ENCODE measurements at places on chromosomes 1 and 21.

- DNase-seq: no peak
These were observed 4.4 kb upstream of the KCNN3 start for GRCh38 chr1:154874465-154874864.

GRCh38 chr1:56331892-56332567, 247.3 kb downstream of the PLPP3 start:
- no peak for DNase-seq

DNA sequence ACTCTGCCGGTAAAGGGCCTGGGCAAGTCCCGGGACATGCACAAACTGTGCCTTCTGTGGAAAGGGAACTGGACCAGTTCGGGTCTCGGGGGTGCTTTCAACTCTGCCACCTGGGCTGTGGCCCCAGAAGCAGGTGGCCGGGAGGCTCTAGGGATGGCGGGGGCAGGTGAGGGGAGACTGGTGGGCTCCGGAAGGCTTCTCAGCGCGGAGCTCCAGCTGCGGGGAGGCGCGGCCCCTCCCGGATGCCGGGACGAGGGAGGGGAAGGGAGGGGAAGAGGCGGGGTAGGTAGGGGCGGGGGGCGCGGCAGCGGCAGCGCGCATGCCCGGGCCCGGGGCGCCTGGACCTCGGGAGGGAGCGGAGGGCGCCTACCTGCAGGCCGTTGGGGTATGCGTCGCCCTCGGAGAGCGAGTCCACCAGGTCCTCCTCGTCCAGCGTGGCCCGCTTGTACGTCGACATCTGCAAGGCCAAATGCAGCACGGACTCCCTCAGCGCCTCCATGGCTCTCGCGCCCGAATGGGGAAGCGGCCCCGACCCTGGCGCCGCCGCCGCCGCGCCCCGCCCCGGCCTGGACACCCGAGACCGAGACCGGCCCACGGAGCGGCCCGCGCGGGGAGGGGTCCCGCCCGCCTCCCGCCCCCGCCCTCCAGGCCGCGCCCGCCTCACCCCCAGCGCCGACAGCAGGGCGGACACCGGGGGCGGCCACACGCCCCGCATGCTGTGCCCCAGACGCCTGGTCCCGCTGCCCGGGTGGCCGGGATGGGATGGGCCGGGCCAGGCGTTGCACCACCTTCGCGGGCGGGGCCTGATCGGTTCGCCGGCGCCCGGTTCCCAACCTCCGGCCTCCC, at the start of gene ECE1:
Gene ECE1, minus strand, starts transcription at position 764 of the 846 bp plus-strand sequence. Its CDS starts 49 bp downstream, at position 715.
- DNase-seq: peak; percentile 32

DNA sequence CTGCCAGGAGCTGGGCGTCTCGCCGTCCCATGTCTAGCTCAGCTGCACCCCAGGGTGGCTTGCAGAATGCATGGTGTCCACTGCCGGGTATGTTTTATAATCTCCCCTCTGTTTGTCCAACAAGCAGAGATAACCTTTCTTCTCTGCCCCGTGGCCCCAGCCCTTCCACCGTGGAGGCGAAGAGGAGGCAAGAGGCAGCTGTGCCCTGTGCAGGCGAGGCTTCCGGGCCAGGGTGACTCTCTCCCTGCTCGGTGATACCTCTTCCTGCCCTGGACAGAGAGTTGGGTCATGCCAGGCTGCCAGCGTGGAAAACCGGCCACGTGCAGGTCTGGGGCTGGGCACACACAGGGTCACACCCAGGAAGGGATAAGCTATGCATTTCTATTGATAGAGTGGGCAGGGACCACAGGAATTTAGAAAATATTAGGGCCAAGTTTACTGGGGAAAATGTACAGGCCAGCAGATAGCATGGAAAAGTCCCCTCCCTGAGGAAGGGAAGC, at the start of gene TFF2:
Gene TFF2, minus strand, starts transcription at position 68 of the 500 bp plus-strand sequence. Its CDS starts 37 bp downstream, at position 31.
- DNase-seq: no peak

DNA sequence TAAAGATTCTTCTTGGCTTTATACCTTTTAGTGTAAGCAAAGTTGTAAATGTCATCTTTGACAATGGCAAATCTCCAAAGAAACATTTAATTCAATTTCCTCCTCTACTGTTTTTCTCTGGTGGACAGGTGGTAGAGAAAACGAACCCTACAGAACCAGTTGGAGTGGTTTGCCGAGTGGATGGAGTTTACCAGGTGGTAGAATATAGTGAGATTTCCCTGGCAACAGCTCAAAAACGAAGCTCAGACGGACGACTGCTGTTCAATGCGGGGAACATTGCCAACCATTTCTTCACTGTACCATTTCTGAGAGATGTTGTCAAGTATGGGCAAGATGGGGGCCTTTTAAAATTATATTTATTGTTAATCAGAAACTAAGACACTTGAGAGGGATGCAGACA, 25.8 kb downstream of the UAP1 start:
- DNase-seq: no peak

DNA sequence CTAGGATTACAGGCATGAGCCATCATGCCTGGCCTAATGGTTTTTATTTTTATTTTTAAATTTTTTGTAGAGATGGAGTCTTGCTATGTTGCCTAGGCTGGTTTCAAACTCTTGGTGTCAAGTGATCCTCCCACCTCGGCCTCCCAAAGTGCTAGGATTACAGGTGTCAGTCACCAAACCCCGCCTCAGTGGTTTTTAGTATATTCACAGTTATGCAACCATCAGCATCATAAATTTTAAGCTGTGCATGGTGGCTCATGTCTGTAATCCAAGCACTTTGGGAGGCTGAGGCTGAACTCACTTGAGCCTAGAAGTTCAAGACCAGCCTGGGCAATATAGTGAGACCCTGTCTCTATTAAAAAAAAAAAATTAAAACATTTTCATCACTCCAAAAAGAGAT, 28.6 kb downstream of the PIK3CD start:
- no peak for DNase-seq

DNA sequence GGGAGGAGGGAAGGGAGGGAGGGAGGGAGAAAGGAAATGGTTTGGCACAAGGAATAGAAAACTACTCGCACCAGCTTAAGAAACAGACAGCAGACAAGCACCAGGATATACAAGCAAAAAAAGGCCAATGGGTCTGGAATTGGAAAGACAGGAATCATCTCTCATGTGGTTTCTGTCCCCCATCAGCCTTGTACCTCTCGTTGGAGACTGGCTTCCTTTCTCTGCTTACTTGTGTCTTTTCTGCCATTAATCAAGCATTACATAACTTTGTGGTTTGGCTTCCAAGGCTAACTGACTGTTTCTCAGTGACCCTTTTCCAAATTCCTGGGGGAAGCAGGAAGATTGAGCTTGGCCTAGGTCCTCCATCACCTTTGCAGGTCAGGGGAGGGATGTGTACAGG, 11.8 kb upstream of the RALGPS2 start:
- no peak for DNase-seq

GRCh38 chr1:221801251-221801661, 59.4 kb upstream of the DUSP10 start:
- DNase-seq: no peak

DNA sequence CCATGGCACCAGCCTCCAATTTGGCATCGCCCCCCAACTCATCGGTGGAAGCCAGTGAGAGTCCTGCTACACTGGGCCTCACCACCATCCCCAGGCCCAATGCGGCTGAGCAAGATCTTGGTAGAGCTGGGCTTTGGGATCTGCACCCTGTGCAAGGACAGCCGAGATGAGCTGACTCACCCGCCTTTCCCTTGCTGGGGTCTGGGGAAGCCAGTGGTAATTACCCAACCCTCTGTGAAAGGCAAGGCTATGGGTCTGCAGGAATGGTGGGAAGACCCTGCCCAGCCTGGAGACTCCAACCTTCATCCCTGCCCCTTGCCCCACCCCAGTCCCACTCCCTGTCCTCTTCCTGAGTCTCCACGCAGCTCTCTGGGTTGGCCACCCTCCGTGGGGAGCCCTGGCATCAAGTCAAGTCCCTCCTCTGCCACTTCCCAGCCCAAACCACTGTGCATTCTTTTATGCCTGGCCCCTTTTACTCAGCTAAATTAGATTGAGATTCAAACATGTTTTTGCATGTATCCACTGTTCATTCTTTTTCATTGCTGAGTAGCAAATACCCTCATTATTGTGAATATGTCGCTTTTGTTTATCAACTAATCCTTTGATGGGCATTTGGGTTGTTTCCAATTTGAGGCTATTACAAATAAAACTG, 8.8 kb downstream of the SMCP start:
- no peak for DNase-seq

- DNase-seq: no peak
These were observed 7.9 kb downstream of the TFAP2E start for GRCh38 chr1:35580949-35581388.

DNA sequence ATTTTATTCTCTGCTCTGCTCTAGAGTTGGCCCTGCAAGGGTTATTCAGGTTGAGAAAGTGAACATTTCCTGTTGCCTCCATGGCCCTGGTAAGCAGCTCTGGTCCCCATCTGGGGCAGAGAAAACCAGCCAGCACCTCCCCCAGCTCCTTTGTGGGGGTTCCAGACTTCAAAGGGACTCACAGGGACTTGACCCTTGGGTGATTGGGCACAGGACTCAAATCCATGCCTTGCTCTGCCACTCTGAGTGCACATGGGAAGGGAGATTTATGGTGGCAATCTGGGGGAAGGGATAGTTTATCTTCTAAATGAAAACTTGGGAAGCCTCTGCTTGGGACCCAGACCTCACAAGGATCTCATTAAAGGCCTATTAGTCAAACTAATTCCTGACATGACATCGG, 212.8 kb downstream of the FOXD2 start:
- no peak for DNase-seq

DNA sequence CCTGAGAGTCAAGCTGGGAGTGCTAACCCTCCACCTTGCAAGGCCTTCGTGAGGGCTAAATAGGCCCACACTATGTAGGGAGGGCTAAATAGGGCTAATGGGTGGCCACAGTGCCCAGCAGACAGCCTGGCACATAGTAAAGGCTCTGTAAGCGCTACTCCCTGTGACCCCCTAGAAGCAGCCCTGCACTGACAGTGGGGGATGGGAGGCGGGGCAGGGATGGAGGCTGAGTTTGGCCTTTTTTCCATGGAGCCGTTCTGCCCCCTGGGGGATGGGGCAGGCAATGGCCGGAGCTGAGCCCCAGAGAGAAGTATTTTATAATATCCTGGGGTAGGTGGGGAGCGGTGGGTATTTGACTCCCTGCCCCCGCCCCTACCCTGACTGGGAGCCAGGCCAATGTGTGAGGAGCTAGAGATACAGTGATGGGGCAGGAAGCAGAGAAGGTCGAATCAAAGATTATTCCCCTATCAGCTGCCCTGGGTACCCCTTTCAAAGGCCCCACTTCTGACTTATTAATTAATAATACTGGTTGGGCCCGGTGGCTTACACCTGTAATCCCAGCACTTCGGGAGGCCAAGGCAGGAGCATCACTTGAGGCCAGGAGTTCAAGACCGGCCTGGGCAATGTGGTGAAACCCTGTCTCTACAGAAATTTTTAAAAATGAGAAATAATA, 42.3 kb downstream of the LACTBL1 start:
- DNase-seq: no peak

All from effector memory CD4-positive, alpha-beta T cell (primary cell).